CD4-positive, alpha-beta T cell (primary cell): ENCODE measurements at places on chromosomes 5 and 9.

DNA sequence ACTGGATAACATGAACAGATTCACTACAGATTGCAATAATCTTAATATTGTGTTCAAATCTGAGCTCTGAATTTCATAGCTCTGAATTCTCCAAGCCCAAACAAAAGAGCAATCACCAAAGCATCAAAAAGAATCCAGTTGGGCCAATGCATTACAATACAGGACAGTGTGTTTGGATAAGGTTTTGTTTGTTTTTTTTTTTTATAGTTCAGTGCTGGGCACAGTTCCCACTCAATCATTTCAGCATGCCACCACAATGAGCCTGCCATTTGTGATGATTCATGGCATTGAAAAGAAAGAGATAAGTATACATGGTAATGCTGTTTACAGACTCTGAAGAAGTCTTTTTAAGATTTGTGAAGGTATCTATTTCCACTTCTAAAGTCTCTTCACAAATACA lies 1.7 kb upstream of the HTR1A start:
- DNase-seq, result no peak

- no peak for DNase-seq
These were observed 338.8 kb upstream of the ATP10B start for GRCh38 chr5:161190778-161191177.

GRCh38 chr5:174503461-174504265 lies 220.7 kb upstream of the MSX2 start:
- DNase-seq, result no peak

GRCh38 chr9:652914-653313 lies 188.6 kb upstream of the DMRT1 start:
- no peak for DNase-seq

DNA sequence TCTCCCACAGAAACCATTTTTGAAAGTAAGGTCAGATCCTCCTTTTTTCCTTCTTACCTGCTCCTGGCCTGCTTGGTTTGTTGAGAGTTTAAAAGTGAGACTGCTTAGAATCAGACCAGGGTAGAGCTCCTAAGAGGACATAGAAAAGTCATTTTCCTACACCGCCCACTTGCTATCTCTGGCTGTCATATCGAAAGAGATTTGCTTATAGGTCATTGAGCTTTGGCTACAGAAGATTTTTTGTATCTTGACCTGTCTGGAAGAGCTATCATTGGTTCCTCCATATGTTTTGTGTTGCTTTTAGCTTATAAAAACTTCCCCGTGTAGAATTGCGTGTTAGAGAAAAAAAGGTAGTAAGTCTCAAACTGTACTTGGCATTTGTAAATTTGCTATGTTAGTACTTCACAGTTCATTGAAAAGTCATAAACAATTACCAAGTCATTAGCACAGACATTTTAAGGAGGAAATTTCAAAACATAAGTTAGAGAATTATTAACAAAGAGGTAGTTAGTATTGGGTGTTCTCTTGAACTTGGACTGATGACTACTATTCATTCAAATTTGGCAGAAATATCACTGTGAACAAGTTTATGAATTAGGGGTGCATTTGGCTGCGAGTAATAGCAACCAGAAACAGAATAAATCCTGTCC lies 96.6 kb downstream of the MAN2A1 start:
- DNase-seq, result no peak

DNA sequence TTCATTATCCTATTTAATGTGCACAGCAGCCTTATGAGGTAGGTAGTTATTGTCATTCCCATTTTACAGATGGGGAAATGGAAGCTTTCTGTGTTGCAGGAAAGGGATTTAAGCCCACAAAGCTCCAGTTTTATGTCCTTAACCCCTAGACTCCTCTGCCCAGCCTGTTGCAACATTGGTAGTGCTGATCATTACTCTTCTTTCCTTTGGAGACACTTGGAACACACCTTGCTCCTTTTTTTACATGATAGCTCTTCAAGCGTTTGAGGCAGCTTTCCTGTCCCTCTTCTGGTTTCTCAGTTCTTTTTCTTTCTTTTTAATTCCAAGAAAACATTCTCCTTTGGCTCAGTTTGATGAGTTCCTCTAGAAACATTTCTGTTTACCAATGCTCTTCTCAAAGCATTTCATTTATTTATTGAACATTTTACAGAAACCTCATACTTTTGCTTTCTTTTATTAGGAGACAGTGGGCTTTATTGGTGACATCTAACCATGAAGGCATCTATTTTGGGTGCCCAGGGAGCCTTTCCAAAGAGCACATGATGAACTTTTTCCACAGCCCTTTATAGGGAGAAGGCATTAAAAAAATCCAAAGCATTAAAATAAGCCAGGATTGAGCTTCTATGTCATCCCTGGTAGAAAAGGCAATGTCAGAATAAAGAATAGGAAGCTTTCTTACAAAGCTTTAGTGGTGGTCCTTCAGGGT lies 218.0 kb downstream of the TMEM38B start:
- DNase-seq, result no peak

- DNase-seq, result peak; percentile 38
These were observed 70.7 kb upstream of the LPAR1 start for GRCh38 chr9:111108946-111109345.

DNA sequence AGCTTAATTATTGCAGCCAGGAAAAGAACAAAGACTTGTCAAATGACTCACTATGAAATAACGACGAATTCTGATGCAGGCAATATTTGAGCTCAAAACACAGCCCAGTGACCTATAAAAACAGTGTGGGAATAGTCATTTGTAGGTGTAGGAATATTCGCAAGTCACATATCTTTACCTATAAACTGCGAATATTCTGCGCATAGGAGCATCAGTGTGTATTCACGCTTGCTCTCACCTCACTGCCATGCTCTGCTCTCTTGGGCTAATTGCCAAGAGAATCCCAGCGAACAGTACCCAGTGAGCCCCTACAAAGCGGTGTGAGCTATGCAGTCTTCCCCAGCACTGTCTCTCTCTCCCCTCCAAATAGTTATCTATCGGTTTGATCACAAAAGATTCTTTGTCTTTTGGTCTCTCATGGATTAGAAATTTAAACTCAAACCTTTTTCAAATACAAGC lies 74.2 kb downstream of the ST8SIA4 start:
- DNase-seq, result no peak

DNA sequence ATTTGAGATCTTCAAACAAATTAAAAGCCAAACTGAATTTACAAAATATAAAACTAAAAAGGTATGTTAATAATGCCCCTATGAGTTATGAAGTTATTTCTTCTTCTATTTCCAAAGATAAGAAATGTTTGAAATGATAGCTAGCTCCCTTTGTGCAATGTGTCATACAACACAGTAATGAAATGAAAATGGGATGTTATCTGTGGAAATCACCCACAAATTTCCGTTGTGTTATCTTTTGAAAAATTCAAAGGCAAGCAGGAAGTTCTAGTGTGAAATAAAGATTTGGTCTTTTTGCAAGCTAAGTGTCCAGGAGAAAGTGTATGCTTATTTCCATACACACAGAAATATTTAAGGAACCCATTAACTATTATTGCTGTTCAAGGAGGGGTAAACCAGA lies 375.3 kb upstream of the PRR16 start:
- DNase-seq, result no peak

GRCh38 chr5:81003811-81004386 lies 43.7 kb downstream of the RASGRF2 start:
- DNase-seq, result no peak

GRCh38 chr9:130539420-130540223 lies 39.8 kb upstream of the FUBP3 start:
- no peak for DNase-seq

DNA sequence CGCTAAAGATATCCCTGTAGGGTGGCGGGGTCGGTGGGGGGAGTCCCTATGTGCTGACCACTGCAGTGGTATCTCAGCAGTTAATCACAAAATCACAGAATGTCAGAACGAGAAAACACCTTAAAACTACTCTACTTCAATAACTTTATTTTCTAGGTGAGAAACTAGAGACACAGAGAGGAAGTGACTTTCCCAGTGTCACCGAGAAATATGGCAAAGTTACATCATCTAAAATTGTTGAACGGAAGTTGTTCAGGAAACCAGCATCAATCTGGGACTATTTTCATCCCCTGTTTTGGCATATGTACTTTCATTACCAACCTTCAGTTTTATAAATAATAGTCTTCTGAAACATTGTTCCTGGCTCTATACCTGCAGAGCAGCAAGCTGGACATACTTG lies 384.0 kb downstream of the SPOCK1 start:
- DNase-seq, result no peak

DNA sequence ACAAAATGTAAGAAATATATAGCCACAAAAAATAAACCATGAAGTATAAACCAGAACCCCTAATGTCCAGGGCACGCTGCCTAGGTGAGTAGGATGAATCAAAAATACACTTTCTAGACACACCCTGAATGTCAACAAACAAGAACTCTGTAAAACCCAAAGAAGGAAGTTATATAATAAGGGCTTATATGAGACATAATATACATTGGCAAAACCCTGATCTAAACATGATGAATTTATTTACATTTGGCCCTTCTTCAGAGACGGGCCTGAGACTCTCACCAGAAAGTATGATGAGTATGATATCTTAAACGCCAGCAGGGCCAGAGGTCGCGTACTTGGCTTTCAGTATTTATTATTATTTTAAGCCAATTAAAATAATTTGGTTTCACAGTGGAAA lies 125.1 kb upstream of the FST start:
- DNase-seq, result no peak

GRCh38 chr9:77766587-77766986 lies 118.5 kb upstream of the GNA14 start:
- DNase-seq, result no peak

- no peak for DNase-seq
These were observed 111.2 kb upstream of the IER5L start for GRCh38 chr9:129289131-129289731.

DNA sequence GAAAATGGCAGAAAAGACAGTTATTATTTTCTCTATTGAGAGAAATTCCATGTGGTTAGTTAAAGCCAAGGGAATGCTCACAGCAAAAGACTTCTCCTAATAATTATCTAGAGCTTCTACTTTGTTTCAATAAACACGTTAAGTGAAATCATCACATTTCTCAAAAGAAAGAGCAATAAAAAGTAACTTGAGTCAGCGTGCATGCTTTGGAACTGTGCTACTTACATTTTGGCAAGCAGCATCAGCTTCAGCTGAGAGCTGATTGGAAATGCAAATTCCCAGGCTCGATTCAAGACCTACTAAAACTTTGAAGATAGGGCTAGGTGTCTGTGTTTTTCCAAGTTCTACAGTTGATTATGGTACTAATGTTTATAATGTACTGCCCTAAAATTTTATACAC lies 132.1 kb downstream of the CDH18 start:
- DNase-seq, result no peak

- no peak for DNase-seq
These were observed 4.8 kb upstream of the KCNMB1 start for GRCh38 chr5:170393958-170394357.

GRCh38 chr5:65213921-65214525 lies 267.7 kb downstream of the ADAMTS6 start:
- no peak for DNase-seq

DNA sequence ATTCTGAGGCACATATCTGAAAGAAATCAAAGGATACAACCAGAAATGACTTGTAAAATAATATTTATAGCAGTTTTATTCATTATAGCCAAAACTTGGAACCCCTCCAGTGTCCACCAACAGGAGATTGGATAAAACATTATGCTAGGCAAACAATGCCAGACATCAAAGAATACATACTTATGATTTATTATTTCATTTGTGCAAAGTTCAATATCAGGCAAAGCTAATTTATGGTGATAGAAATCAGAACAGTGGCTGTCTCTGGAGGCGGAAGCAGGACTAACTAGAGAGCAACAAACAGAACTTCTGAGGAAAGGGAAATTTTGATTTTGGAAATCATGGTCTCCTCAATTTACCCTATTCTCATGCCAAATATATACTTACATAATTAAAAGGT lies 193.1 kb downstream of the ICE1 start:
- DNase-seq, result no peak

GRCh38 chr5:66041627-66042026 lies 102.5 kb upstream of the SREK1 start:
- no peak for DNase-seq

DNA sequence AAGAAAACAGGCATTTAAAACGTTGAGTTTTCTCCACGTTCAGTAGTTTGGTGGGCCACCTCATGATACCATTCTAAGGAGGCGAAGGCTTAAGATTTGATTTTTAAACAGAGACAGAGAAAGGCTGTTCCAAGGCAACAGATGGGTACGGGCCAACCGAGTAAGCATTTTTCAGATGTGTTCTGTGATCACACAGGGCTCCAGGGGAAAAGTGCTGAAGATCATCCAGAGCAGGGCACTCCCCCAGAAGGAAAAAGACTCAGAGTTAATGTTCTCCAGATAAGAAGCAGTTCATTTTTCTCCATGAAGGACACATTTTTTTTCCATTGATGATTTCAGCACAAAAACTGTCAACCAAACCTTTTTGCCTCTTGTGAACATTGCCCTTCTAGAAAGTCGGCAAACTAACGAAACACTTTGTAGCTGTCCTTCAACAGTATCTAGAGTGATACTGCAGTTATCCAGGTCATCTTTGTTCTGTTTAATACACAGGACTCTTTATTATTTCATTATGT lies 138.7 kb downstream of the ALDH1A1 start:
- DNase-seq, result no peak

- DNase-seq, result no peak
These were observed 7.2 kb downstream of the NDUFS6 start for GRCh38 chr5:1808439-1808838.

DNA sequence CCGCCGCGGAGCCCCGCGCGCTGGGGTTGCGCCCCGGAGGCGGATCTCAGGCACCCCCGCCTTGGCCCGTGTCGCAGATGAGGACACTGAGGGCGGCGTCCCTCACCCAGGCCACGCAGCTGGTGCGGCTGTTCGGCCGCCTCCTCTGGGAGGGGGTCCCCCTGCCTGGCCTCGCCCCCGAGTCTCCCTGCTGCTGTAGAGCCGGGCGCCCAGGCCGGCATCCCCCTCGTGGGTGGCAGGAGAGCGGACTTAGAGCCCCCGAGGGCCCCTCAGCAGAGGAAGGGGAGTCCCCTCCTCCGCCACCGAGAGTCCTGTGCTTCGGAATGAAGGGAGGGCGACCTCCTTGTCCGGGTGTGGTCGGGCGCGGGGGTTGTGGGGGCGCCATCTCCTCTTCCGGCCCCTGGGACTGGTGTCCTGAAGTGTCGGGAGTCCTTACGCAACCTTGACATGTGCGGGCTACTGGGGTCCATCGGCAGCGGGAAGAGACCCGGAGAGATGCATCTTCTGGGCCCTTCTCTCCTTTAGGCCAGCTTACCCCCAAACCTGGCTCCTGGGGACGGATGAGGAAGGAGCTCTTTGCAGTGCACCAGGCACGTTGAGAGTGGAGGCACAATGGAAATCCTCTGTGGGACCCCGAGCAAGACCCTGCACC lies 11.7 kb upstream of the EXOSC2 start:
- DNase-seq, result no peak

DNA sequence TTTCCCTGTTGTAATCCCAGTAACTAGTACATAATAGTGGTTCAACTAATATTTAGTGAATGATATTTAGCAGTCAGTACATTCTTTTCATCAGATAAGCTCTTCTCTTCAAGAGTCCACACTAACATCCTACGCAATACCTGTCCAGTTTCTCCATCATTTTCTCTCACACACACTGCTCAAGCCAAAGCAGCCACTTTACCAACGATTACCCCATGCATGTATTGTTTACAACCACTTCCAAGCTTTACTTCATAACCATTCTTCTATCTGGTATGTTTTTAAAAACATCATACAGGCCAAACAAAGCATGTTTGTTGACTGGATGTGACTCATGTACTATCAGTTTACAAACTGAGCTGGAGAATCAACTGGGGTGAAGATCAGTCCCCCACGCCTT lies 7.3 kb downstream of the UBTD2 start:
- no peak for DNase-seq
